Activated naive CD4-positive, alpha-beta T cell treated with anti-CD3 and anti-CD28 coated beads, Interleukin-2, amount 50 U/mL, for 16 hours (primary cell): ENCODE measurements at places on chromosomes 1 and 21.
A peak's percentile ranks its signal among the peaks of the same experiment; 100 is the strongest.

DNA sequence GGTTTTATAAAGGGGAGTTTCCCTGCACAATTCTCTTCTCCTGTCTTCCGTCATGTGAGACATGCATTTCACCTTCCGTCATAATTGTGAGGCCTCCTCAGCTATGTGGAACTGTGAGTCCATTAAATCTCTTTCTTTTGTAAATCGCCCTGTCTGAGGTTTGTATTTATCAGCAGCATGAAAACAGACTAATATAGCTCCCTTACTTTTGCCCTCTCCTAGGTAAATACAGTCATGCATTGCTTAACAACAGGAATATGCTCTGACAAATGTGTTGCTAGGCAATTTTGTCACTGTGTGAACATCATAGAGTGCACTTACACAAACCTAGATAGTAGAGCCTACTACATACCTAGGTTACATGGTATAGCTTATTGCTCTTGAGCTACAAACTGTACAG lies 616.8 kb downstream of the RWDD3 start:
- DNase-seq, result no peak

DNA sequence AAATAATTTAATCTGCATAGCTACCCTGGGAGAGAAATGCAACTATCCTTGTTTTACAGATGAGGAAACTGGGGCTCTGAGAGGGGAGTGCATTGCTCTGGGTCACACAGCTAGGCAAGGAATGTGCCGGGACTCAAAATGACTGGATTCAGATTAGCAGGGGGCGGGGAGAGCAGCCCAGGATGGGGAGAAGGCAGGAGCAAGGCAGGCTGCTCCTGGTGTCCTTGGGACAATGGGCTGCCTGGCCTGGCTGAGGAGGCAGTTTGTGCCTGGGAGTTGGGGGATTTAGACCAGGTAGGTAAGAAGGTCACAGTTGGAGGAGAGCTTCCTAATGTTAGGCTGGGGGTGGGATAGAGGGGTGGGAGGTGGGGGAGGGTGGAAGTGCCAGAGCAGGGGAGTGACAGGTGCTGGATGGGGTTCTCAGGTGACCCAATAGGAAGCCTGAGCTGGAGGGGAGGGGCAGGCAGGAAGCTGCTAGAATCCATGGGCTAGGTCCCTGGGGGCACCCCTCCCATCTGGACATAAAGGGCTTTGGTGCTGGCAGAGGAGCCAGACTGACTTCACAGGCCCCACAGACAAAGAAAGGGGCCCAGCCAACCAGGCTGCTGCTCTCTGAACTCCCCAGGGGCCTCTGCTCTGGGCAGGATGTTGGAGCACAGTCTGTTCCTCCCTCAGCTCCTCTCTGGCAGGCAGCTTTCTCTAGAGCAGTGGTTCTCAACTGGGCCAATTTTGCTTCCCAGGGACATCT lies 29.0 kb downstream of the TRIM62 start:
- DNase-seq, result no peak

DNA sequence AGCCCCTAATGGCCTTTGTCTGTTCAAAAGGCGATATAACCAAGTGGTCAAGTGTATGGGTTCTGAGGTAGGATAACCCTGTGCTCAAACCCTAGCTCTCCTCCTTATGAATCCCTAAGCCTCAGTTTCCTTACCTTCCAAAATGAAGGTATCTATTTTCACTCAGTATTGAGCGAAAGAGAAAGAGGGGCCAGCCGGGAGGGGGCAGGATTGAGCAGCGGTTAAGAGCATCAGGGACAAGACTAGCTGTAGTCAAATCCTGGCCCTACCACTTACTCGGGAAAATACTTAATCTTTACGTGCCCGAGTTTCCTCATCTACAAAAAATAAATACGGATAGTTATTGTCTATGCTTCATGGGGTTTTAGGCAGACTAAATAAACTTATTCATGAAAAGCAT lies 25.7 kb downstream of the LY9 start:
- no peak for DNase-seq

DNA sequence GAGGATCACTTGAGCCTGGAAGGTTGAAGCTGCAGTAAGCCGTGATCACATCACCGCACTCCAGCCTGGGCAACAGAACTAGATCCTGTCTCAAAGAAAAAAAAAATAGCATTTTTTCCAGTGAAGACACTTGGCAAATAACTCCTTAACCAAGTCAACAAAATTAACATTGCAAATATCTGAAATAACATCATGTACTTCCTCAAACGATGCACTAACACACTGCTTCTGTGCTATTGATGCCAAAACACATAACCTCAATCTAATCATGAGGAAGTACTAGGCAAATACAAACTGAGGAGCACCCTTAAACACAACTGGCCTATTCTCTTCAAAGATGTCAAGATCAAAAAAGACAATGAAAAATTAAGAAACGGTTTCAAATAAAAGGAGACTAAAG lies 32.3 kb downstream of the PABPC4 start:
- no peak for DNase-seq

DNA sequence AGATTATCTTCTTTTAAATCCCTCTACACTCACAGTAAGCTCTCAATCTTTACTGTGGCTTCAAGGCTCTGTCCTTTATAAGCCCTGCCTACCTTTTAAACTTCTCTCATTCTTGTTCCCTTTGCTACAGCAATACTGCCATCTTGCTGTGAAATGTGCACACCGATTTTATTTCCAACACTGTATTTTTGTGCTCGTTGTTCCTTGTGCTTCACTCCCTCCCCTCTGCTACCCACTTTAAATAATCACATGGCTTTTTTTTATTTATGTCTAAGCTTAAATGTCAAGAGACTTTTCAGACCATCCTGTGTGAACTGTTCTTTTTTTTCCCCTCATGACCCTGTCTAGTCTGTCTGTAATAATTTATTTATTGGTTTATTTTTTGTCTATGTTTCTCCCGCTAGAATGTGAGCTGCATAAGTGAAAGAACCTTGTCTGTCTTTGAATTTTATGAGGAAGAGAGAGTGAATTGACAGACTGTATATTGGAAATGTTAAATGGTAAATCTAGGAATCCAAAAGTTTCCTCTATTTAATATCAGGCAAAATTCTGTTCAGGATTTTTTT lies 45.7 kb downstream of the ABCD3 start:
- DNase-seq, result no peak

DNA sequence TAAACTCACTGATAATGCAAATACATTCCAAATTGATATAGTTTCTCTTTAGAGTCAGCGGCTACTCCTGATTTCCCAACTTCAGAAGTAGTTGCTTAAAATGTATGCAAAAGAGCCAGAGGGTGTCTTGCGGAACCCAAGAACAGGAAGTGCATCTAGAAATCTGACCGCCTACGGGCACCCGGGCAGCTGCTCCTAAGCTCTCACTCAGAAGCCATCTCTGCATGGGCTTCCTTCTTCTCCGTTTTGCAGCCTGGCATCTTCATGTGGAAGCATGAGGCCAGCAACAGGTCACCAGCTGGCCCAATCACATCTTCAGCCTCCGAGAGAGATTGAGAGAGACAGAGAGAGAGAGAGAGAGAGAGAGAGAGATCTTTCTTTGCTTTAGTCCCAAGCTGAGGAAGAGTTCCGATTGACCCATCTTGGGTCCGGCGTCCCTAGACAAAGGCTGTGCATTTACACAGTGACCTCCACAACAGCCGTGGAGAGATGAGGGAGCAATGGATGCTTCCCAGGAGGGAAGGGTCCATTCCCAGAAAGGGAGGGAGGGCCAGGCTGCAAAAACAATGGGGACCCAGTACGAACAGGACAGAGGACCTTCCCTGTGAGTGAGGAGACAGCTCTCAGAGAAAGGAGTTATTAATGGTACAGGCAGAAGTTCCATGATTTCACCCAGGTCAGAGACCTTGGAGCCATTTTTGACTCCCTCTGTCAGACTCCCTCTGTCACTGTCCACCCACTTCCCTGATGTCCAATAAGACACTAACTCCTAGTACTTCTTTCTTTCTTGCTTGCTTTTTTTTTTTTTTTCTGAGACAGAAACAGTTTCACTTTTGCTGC lies 28.2 kb upstream of the SLC30A1 start:
- no peak for DNase-seq

DNA sequence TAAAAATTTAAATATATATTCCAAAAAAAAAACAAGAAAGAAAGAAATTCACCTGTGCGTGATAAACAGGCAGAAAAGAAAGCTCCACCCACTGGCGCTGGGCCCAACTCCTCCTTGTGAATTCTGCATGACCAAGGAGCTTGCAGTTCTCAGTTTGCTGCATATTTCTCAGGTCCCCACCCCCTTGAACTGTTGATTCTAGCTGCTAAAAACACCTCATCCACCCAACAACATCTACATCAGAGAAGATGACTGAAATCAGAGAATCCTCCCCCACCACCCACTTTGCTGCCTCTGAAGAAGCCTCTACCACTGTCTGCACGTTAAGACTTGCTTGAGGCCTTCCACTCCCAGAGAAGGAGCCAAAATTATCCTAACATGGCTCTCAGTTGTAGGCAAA lies 104.8 kb downstream of the RGS2 start:
- no peak for DNase-seq

DNA sequence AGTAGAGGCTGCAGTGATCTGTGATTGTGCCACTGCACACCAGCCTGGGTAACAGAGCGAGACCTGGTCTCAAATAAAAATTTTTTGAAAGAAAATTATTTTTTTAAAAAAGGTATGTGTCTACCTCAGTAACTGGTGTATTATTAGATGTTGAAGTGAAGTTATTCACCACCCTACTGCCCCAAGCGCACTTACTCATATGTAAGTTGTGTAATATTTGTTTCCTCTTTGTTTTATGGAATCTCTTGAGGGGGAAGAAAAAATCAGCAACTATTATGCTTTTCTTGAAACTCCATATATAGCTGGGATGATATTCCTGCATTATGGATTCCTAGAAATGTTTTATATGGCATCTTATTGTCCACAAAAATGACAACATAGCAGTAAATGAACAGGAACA lies 21.3 kb downstream of the RBM15 start:
- DNase-seq, result no peak

DNA sequence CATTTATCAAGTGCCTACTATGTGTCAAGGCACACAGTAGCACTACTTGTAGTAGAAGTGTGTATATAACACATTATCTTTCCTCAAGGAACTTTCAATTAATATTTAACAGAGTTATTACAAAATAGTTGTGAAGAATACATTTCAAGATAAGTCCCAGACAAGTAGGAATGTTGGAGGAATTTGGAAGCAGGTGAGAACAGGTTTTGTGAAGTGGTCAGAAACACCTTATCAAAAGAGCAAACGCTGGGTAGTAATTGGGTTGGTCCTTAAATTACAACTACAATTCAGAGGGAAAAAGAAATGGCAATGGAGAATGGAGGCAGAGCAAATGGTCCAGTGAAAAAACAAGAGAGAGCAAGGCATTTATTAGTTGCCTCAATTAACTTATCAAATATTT lies 218.8 kb downstream of the ADGRL2 start:
- DNase-seq, result no peak

- no peak for DNase-seq
Observed at GRCh38 chr1:20367116-20367585, 76.5 kb downstream of the VWA5B1 start.

DNA sequence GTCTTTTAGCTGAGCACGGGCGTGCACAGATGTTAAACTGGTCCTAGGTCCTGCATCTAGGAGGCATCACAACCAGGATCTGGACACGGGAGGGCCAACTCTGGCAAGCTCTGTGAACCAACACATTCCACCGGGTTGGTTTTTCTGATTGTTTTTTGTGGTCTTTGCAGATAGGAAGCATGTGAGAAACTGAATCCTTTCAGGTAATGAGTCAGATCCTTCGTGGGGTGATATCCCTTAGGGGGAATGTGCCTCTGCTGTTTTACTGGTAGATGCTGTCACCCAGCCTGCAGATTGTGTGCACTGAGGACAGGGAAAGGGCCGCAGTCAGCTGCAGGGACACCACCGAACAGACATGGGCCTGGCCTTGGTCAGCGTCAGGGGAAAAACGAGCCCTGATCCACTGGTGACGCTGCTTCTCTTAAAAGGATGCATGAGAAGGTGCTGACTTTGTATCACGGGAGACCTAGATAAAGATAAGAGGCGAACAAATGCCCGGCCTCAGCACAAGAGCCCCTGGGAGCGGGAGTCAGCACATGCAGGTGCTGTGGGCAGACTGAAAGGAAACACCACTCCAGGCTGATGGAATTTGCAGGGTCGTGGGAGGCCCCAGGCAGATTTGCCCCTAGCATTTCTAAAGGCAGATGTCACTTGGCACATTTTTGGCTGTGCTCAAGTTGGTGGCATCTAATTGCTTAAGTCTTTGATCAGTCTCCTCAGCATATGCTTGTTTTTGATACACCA lies 51.1 kb downstream of the DOP1B start:
- DNase-seq, result no peak

- no peak for DNase-seq
Observed at GRCh38 chr21:44006017-44006619, 6.0 kb upstream of the TRAPPC10 start.

- no peak for DNase-seq
Observed at GRCh38 chr1:156754219-156754618, 2.7 kb upstream of the HDGF start.

DNA sequence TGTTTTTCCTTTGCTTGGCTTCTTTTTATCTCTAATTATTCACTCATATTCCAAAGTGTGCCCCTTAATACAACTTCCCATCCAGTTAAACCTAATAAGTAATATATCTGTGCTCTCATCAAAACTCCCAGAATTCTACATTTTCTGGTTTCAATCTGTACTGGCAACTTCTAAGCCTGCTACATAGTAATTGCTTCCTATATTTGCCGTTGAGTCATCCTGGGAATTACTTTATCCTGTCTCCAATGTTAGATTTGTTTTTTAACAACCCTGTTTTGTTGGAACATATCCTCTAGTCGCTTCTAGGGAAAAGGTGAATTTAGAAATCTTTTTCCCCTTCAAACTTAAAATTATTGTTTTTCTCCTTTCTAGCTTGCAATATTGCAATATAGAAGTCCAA lies 620.5 kb upstream of the PKN2 start:
- no peak for DNase-seq

DNA sequence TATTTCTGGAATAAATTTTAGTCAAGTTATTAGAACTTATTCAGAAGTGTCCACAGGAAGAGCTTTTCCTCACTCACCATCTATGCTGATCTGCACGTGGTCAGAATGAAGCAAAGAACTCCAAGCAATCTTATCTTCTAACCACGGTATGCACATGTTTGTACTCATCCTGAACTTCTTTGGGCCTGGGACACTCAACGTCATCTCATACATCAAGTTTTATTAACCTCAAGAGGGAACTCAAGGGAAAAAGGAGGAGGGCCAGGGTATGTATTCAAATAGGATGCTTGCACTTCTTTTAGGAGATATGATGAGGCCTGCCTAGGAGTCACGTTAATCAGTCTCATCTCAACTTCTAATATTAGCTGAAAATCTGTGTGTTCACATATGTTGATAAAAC lies 142.5 kb downstream of the C1orf94 start:
- no peak for DNase-seq

GRCh38 chr1:206769304-206769731 lies 1.3 kb upstream of the IL19 start:
- peak; percentile 53 for DNase-seq

DNA sequence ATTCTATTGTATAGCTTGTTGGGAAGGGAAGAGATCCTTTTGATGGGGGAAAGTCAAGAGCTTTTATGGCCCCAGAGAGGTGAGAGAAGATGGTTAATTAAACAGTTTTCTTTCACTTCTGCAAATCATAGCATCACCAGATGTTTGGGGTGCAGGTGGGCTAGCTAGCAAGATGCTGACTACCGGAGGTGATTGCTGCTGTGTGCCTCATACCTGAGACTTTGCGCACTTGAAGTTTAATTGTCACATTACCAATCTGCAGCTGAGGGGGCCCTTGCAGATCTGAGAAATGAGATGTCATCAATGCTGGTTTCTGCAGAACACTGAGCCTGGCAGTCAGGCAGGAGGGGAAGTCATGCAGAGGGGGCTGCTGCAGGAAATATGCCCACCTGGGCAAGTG lies 73.9 kb downstream of the SNRPE start:
- DNase-seq, result no peak
